Stimulated activated CD4-positive, alpha-beta T cell treated with anti-CD3 and anti-CD28 coated beads, Interleukin-4, amount 100 ng/mL, for 1 hour (primary cell): ENCODE measurements at places on chromosomes 6 and 20.
A peak's percentile ranks its signal among the peaks of the same experiment; 100 is the strongest.

GRCh38 chr6:121951918-121952379 is 447.5 kb upstream of the HSF2 start:
- DNase-seq, result no peak

DNA sequence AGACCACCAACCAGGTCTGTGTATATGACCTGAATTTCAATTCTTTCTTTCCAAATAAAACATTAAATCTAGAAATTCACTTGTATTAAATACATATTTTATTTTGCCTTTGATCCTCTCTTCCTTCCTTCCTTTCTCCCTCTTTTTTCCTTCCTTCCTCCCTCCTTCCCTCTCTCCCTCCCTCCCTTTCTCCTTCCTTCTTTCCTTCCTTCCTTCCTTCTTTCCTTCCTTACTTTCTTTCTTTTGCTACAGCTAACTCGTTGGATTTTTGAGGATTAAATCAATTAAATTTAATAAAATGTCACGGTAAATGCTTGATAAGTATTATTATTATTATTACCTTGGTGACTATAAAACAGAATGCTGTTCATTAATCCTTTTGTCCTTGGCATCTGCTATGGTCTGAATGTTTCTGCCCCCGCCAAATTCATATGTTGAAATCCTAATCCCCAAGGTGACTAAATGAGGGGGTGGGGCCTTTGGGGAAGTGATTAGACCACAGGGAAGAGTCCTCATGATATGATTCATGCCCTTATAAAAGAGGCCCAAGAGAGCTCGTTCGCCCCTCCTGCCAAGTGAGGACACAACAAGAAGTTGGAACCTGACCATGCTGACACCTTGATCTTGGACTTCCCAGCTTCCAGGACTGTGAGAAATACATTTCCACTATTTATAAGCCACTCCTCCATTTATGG is 67.6 kb upstream of the BTBD3 start:
- no peak for DNase-seq

DNA sequence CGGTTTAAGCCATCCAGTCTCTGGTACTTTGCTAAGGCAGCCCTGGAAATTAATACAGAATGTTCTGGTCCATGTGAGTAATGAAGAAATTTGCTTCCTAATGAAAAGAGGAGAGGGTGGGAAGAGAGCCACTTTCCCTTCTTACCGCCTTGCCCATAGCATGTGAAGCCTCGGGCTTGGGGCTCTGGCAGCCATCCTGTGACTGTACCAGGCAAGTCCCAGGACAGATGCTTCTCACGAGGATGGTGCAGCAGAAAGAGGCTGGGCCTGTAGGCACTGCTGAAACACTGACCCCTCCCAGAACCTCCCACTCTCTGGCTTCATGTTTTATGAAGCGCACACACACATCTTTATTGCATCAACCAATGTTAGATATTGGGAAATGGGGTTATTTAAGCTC is 74.8 kb downstream of the IYD start:
- DNase-seq, result no peak

GRCh38 chr6:161319231-161319630 is 45.4 kb upstream of the AGPAT4 start:
- no peak for DNase-seq

GRCh38 chr20:10375191-10375590 is 58.8 kb downstream of the MKKS start:
- no peak for DNase-seq

DNA sequence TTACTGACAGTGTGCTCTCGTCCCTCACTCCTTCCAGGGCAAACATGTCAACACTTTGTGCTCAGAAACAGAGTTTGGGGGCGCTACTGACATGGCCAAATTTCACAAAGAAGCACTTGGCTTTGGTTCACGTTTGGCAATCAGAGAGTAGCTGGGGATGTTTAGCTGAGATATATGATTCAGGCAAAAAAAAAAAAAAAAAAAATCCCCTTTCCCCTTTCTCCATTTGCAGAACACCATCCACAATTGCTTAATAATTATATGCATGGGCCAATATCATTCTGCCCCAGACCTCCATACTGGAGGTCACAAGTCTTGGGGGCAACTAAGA is 128.4 kb upstream of the ADGRF1 start:
- no peak for DNase-seq

- DNase-seq, result no peak
These were observed 58.5 kb downstream of the DLL1 start for GRCh38 chr6:170232186-170233002.

DNA sequence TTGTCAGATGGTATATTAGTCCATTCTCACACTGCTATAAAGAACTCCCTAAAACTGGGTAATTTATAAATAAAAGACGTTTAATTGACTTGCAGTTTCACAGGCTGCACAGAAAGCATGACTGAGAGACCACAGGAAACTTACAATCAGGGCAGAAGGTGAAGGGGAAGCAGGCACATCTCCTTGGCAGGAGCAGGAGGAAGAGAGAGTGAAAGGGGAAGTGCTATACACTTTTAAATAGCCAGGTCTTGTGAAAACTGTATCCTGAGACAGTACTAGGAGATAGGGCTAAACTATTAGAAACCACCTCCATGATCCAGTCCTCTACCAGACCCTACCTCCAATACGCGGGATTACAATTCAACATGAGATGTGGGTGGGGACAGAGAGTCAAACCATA is 193.9 kb upstream of the KCNG1 start:
- no peak for DNase-seq

- DNase-seq, result no peak
These were observed 279.1 kb downstream of the UTRN start for GRCh38 chr6:144564202-144564601.

GRCh38 chr20:6530254-6530653 is 237.2 kb upstream of the BMP2 start:
- no peak for DNase-seq

DNA sequence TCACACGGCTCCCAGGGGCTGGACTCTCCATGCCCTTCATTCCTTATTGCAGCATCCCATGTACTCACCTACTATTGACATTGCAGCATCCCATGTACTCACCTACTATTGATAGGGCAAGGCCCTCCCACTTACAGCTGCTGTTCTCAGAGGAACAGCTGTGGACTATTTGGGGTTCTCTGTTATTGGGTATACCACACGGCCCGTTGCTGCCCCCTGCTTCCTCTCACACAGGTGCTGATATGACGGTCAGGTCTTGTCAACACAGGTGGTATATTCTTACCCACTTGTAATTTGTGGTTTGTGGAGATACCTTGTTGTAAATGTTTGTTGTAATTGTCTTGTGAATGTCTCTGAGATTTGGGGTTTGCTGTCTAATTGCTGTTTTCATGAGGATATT is 18.8 kb downstream of the ALDH5A1 start:
- DNase-seq, result no peak

DNA sequence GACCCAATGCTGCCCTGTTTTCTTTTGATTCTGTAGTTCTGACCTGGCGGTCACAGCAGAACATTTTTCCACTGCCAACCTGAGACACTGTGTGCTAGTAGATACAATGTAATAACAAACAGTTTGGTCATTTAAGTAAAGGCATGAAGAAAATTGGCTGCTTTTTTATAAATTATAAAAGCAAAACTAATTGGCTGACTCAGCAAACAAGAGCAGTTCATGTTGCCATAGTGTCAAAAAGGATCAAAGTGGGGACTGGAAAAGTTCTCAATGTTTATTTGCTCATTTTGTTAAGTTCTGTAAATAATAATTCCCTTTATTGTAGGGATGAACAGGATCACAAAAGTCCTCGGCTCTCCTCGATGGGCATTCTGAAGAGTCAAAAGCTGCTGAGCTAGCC is 599.5 kb downstream of the PKHD1 start:
- no peak for DNase-seq

DNA sequence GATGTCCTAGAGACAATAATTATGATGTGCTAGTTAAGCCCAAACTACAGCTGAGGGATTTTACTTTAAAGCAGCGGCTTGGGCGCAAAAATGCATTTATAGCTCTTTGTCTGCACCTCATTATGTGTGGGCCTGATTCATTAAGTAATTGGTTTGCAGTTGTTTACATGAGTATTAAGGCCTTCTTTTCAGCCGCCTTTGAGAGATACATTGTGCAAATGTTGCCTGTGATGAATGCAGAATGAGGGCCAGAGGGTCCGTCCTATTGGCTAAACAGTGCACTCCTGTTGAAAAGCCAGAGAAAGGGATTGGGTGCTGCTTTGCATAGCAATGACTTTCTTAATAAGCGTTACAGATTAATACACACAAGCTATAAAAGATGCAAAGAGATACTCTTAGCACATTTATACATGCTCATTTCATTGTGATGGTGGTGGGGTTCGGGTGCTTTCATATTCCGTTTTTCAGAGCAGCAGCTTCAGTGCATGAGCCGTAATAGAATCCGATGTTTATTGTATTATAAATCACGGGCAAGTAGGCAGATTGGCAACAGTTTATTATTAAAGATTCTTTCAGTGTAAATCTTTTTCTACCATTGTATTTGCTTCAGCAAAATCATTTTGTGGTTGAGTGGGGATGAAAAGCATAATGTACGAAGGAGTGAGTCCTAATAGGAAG is 68.2 kb upstream of the XRN2 start:
- DNase-seq, result no peak

DNA sequence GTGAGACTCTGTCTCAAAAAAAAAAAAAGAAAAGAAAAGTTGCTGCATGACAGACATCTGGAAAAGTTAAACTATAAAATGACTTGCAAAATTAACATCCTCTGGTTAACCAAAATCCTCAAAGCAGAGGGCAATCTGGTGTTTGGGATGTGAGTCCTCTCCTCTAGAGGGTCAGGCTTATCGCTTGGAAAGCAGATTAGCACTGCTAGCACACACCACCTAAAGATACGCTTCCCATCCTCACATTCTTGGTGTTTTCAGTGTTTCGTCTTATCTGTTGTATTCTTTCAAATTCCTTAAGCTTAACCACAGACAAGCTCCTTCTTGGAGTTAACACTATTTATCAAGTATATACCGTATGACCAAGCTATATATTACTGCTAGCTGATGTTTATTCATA is 198.0 kb downstream of the SOX4 start:
- DNase-seq, result no peak

DNA sequence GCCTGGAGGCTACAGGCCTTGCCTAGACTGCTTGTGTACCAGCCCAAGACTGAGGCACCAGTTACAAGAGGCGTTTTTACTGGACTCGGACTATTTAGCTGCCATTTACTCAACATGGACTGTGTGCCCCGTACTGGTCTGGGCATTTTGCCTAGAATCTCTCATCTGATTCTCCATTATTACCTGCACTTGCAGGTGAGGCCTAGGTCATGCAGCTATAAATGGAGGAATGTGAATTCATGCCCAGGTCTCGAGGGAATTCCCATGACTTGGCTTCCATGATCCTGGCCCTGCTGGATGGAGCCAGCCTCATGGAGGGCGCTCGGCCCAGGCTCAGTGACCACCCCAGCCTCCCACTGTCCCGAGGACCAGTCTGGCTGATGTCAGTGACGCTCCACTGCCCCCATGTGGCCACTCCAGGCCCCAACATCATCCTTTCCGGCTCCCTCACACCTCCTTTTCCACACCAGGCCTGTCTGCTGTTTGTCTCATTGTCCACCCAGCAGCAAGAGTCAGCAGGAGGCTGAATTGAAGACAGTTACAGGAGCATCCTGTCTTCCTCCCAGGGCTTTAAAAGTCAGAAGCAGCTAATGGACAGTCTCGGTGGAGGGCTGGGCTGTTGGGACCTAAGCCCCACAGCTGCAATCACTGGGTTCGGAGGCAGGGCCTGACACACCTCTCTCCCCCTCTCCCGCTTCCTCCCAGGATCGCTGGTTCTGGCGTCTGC is 8.7 kb downstream of the MMP24OS start:
- DNase-seq, result peak; percentile 45

- no peak for DNase-seq
These were observed 222.5 kb upstream of the SOX4 start for GRCh38 chr6:21371061-21371460.

DNA sequence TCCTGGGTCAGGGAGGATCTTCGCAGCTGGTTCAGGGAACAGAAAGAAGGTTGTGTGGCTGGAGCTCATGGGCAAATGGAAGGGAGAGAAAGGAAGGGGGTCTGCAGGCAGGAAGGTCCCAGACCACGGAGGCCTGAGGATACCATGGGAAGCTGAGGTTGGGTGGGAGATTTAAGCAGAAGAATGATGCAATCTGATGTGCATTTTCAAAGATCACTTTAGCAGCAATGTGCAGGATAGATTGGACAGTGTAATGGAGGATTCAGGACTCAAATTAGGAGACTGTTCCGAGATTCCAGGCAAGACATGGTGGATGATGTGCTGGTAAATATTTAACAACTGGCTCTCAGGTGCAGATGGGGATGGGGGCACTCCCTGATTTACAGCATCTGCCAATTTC is 5.8 kb upstream of the RRBP1 start:
- no peak for DNase-seq

DNA sequence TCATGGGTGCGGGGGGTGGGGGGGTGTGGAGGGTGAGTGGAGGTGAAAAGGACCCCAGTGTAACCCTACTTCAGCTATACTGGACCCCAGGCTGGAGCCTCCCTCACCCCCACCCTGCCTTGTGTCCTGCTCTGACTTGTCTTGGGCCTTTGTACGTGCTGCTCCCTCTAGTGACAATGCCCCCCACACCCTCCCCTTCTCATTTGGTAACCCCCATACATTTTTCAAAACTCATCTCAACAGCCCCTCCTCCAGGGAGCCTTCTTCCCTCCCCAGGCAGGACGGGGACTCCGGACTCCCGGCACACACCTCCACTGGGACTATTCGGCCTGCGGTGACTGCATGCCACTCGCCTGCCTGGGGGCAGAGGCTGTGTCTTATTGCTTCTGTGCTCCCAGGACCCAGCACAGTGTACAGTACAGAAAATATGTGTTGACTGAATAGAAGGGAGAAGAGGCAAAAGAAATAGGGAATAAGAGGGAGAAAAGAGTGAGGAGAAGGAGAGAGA is 108.2 kb downstream of the VEGFA start:
- DNase-seq, result no peak

DNA sequence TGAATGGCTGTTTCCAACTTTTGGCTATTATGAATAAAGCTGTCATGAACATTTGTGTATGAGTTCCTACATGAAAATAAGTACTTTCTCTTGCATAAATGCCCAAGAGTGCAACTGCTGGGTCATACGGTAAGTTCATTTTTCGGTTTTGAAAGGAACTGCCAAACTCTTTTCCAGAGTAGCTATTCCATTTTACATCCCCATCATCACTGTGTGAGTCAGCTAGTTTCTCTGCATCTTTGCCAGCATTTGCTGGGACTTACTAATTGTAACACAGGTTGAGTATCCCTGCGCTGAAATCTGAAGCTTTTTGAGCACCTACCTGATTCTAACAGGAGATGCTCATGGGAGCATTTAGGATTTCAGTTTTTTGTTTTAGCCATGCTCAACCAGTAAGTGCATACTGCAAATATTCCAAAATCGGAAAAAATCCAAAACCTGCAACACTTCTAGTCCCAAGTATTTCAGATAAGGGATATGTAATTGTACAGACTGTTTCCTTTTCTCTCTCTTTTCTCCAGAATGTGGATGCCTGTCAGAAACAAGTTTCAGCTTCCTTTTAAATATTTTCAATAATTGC is 118.4 kb downstream of the DTNBP1 start:
- no peak for DNase-seq

- no peak for DNase-seq
These were observed 29.3 kb downstream of the SNPH start for GRCh38 chr20:1295276-1295930.

DNA sequence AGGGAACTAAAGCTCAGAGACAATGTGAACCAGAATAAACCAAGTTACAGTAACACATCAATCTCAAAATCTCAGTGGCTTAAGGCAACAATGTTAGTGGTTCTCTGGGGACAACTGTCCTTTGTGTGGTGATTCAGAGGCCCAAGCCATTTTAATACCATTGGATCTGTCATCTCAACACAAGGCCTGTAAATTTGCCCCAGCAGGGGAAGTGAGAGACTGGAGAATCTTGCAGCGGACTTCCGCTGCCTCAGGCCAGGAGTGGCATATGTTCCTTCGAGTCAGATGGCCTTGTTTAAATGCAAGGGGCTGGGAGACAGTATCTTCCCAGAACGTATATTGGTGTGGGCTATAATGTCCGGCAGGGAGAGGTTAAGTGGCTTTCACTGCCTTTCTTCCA is 126.0 kb downstream of the CD83 start:
- DNase-seq, result no peak
